ENCODE measurements at places on chromosomes 12 and 14.

DNA sequence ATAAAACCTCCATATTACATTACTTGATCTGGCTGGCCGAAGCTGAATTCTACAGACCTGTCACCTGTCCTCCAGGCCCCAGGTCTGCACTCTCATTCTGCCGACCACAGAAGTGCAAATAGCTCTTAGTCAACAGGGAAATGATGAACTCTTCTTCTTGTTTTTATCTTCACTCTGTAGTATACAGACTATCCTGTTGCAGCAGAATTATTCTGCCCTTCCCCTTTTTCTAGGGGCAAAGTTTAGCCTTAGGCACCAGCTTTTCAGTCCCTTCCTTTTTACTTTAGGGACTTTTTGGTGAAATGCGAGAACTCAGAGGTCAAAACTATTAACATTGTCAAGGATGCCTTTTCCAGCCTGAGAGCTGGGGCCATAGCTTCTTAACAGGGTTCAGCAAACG is 229.6 kb upstream of the EGLN3 start:
- no peak for DNase-seq

DNA sequence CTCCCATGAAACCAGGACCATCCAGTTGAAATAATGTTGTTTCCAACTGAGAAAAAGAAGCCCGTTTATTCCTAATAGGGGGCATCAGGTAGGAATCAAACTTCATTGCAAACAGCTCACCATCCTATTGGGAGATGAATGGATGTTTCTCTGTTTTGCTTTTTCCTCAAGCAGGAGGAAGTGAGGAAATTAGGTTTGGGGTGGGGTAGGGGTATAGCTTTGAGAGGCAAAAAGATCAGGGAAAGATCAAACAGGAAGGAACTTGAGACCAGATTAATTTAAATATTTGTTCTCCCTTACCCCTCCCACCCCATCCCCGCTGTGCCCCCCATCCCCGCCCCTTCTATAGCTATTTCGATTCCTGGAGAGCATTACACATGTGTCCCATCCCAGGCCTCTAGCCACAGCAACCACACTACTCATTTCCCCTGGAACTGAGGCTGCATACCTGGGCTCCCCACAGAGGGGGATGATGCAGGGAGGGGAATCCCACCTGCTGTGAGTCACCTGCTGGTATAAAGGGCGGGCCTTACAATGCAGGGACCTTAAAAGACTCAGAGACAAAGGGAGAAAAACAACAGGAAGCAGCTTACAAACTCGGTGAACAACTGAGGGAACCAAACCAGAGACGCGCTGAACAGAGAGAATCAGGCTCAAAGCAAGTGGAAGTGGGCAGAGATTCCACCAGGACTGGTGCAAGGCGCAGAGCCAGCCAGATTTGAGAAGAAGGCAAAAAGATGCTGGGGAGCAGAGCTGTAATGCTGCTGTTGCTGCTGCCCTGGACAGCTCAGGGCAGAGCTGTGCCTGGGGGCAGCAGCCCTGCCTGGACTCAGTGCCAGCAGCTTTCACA is at the start of gene IL23A:
TSS of gene IL23A (plus strand) at position 577 of the 850 bp plus-strand sequence. CDS start at position 738, 161 bp downstream.
- no peak for DNase-seq

- no peak for DNase-seq
These were observed 425.9 kb downstream of the FSCB start for GRCh38 chr14:44081146-44081545.

DNA sequence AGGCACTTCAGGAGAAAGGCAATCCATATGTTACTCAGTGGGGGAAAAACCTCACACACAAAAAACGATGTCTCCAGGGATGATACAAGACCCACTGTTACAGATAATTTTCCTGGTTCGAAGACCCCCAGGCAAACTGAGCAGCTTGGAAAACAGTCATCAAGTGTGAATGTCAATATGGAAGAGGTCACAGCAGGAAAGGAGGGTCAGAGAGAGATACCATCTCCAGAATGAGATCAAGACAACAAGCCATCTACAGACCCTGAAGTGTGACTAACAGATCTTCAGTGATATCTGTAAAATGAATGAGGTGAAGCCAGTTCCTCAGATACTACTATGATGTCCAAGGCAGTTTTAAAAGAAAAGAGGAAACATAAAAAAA is 28.6 kb downstream of the GNS start:
- DNase-seq = no peak

- no peak for DNase-seq
These were observed 290.7 kb upstream of the PDE3A start for GRCh38 chr12:20077618-20078017.

GRCh38 chr12:103799504-103799856 is 41.6 kb downstream of the NT5DC3 start:
- DNase-seq = no peak

- no peak for DNase-seq
These were observed 7.3 kb downstream of the KITLG start for GRCh38 chr12:88572781-88573549.

- no peak for DNase-seq
These were observed 87.7 kb upstream of the PWP1 start for GRCh38 chr12:107597695-107598410.

DNA sequence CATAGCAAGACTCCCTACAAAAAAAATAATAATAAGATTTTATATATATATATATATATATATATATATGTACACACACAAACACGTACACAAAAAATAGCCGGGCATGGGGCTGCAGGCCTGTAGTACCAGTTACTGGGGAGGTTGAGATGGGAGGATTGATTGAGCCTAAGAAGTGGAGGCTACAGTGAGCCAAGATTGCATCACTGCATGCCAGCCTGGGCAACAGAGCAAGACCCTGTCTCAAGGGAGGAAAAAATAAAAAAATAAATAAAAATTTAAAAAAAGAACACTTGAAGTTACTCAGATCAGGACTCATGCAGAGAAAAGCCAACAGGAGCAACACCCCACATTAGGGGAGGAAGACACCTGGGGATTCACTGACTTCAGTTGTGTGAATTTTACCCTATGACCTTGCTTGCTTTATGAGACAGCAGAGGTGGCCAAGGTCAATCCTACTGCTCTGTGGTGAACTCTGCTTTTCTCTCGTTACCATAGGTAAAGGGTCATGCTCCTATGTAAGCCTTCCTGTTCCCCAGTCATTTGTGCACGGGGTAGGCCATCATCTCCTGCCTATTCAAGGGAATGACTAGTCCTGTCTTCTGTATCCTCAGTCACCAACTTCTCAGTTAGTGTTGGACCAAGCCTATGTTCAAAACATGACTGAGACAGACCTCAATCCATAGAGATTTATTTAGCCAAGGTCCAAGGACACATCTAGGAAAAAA is 1119.8 kb upstream of the TMEM132C start:
- DNase-seq = no peak

- DNase-seq = no peak
These were observed 127.3 kb upstream of the PWP1 start for GRCh38 chr12:107558141-107558815.

GRCh38 chr14:55277972-55278740 is 6.9 kb downstream of the FBXO34 start:
- no peak for DNase-seq

DNA sequence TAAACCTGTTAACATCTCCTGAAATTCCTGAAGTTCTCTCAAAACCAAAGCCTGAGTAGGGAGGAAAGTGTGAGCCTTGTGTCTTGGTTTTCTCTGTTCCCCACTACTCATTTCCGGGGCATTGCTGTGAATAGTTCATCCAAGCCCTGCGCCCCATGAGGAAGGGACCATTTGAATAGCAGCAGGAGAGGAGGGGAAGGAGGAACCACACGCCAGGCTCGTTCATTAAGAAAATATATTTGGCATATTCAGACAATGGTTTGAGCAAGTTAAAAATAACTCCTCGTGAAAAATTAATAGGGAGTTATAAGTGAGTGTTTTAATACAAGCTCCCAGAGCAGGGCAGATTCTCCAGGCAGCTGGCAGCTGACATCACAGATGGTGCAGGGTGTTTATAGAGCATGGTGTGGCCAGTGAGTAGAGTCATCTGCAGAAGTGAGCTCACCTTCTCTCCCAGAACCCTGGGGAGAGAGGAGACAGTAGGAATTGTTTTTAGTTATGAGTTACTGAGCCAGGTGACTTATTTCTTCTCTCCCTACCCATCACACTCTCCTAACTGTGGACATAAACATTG is 29.5 kb upstream of the CISTR start:
- no peak for DNase-seq

DNA sequence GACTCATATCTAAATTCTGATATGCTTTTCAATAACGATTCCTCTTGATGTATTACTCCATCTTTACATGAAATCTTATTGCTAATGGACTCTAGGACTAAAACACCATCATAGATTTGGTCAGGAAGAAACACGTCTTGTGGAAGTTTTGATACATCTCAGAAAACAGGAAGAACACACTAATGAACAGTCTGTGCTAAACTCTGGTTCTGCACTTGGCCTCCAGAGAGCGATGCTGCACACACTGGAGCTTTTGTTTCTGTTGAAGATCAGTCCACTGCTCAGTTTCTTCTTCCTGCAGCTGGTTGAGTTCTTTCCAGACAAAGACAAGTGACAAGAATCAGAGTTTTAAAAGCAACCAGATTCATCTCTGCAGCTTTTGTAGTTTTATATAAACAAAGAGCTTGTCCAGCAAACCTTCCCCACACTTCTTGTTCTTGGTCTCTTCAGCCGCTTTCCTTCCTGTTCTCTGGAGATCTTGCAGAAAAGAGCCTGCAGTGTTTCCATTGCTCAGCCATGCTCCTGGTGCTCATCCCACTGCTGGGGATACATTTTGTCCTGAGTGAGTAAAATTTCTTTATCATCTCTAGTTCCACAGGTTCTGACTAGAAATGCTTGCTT is 229.1 kb upstream of the OR4E1 start:
- DNase-seq = no peak

GRCh38 chr12:31230004-31230403 is 95.9 kb downstream of the SINHCAF start:
- no peak for DNase-seq

DNA sequence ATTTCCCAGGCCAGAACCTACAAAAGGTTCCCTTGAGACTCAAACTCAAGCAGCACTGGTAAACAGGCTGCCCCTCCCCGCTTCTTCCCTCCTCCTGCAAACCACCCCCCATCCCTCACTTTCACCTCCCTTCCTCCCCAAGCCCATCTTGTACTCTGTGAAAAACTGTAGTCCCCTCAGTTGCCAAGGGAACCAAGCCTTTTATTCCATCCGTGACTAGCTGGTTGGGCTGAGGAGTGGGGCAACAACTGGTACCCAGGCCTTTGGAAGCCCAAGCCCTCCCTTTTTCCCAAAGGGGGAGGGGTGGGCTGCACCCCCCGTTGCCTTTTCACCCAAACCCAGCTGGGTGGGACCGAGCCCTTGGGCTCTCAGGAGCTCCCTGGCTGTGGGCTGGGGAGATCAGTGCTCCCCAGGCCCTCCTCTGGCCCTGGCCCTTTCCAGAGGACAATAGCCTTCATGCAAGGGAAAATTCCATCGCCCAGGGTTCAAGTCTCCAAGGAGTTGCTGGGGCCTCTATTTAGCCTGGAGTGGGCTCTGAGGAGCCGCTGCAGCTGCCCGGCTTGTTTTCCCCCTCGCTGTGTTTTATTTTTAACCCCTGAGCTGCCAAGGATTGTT is 61.9 kb downstream of the ZFP36L1 start:
- DNase-seq = no peak

GRCh38 chr12:47843226-47843980 is 23.7 kb upstream of the HDAC7 start:
- no peak for DNase-seq

DNA sequence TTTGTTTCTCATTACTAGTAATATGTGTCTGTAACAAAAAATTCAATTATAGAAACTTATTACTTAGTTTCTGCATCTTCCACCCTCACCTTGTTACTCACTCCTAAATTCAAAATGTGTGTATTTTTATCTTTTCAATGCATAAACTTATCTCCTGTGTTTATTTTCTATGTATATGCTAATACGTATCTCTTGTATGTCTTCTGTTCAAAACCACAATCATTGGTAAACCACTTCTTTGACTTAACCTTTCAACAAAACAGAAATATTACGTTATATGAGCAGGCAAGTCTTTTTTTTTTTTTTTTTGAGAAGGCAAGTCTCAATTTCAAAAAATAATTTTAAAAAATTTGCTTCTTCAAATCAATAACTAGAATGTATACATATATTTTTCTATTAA is 39.2 kb upstream of the RPH3A start:
- DNase-seq = no peak

- no peak for DNase-seq
These were observed 46.9 kb downstream of the HCAR2 start for GRCh38 chr12:122656298-122656697.

Measured in AG04449 (cell line).